ENCODE measurements at places on chromosomes 7 and 10.

DNA sequence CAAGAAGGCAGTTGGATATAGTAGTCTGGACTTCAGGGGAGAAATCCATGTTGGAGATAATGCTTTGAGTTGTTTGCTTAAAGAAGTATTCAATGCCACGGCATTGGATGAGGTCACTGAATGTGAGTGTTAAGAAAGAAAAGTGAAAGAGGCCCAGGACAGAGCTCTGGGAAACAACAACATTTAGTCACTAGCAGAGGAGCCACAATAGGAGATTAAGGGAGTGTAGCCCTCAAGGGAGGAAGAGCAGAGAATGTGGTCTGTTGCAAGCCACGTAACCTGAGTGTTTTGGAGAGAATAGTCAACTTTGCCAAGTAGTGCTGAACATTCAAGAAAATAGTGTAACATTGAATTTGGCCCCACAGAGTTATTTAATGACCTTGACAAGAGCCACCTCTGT lies 114.7 kb downstream of the MYO3A start:
- no peak for DNase-seq

- DNase-seq, result no peak
Measured at GRCh38 chr10:3949711-3950110, 164.7 kb upstream of the KLF6 start.

DNA sequence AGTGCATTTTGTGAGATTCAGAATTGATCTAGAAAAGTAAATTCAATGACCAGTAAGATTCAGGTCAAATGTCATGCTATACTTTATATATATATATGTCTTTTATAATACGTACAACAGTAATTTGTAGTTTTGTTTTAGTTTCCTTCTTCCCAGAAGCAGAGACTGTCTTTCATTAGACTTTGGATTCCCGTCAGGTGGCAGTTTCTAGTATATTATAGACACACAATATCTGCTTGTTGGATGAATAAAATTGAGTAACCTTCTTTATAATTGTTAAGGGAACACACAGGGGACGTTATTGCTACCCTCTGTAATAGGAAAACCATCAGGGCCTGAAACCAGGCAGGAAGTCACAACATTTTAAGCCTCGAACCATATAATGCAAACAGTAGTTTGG lies 5.3 kb upstream of the LAMB1 start:
- DNase-seq, result no peak

DNA sequence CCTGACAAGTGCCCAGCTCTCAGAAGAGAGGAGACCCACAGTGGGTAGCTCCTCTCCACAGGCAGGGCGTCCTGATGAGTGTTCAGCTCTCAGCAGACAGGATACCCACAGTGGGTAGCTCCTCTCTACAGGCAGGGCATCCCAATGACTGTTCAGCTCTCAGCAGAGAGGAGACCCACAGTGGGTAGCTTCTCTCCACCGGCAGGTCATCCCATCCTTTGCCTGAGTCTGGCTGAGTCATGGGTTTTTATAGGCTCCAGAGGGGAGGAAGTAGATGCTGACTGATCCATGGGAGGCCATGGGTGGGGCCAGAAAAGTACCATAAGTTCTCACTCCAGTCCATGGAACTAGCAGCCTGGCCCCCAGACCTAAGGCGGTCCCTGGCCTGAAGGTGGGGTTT lies 18.5 kb downstream of the CFAP70 start:
- DNase-seq, result no peak

DNA sequence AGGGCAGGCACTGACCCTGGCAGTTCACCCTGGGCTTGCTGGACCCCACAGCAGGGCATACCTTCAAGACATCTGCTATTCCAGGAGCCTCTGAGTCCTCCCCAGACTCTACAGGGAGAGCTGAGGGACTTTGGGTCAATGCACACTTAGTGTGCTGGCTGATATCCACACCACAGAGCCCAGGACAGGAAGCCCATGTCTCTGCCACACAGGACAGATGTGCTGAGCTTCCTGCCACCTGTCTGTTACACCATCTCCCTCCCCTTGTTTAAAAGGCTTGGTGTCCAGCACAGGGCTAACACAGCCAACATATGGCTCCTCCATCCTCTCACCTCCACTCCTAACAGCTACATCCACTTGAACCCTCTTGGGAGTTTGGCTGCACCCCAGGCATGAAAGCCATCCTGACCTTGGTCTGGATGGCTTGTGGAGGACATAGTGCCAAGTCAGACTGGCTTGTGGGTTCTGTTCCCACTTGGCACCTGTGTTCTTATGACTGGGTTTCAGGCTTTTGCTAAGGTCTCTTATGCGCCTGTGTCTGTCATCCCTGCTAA lies 529.8 kb downstream of the GALNT17 start:
- DNase-seq, result no peak

DNA sequence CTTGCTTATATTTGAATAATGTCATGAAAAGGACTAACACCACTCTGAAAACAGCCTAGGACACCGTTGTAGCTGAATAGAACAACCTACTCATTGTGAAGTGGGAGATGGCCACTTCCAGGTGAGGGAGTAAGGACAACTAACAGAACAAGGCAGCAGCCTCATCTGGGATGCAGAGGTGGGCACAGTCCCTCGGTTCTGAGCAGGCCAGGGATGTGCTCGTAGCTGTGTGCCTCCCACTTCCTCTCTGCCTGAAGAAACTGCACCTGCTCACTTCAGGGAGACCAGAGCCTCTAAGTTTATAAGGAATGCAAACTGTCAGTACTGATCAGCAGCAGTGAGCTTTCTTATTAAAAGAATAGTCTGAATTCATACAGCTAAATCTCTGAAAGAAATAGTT lies 2.5 kb downstream of the VSTM4 start:
- no peak for DNase-seq

- DNase-seq, result peak; percentile 44
Measured at GRCh38 chr10:101066146-101066895, 4.5 kb downstream of the KAZALD1 start.

GRCh38 chr7:24980534-24981170 lies 674 bp upstream of the OSBPL3 start:
- DNase-seq, result peak; percentile 17

- no peak for DNase-seq
Measured at GRCh38 chr10:106479636-106480035, 684.9 kb downstream of the SORCS1 start.

GRCh38 chr10:75108684-75109458 lies 2.6 kb upstream of the SAMD8 start:
- no peak for DNase-seq

DNA sequence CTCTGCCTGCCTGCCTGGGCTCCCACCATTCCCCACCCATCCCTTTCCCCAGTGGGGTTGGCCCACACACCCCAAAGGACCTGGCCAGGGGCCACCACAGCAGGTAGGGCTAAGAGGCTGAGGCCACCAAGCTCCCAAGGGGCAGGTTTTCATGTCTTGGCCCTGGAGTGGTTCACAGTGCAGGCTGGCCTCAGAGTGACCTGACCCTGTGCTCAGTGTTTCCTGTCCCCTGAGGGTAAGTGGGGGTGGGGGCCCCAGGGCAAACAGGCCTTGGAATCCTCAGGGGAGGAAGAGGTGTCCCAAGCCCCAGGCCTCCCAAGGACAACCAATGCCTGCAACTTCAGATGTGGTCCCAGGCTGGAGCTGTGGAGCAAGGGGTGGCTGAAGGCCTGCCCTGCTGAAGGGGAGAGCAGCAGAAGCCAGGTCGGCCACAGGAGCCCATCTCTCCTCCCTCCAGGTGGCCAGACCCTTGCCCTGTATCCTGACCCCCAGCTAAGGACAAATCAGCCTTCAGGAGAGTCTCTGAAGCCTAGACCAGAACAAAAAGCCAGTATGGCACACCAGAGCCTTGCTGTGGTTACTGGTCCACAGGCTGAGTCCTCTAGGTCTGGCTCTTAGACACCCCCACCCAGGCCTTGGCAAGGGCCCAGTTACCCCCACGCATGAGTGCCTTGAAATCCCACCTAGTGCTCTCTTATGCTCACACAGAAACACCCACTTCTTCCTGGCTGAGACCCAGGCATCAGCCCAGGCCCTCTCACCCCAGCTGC lies 27.6 kb downstream of the POLL start:
- DNase-seq, result no peak

DNA sequence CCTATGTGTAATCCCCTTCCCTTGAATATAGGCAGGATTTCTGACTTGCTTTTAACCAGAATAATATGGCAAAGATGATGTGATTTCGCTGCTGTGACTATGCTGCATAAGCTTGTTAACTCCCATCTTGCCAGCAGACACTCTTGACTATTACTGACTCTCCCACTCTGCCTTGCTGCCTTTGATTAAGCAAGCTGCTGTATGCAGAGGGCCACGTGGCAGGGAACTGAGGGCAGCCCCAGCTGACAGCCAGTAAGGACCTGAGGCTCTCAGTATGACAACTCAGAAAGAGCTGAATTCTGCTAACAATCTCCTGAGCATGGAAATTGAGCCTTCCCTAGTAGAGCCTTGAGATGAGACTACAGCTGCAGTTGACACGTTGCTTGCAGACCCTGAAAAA lies 279.4 kb upstream of the CACNA2D1 start:
- no peak for DNase-seq

DNA sequence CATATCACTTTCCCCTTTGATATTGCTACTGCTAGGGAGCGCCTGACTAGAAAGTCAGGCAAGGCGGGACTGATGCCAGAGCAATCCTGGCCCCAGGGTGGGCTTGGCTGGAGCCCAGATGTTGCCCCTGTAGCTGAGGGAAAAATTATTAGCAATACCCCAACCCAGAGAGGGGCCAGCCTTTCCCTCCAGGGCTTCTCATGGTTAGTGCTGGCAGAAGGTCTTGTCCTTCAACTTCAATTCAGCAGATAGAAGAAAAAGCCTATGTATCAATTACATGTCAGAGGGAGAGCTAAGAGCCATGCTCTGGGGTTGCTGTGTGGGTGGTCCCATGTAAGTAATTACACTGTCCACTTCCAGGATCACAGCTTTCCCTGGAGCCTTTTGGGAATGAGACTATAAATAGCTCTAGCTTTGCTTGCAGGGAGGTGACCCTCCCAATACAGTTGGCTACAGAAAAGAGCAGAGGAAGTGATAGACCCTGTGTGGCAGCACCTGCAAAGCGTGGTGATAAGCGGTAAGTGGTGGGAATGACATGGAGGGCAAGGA lies 579.1 kb downstream of the CCSER2 start:
- no peak for DNase-seq

GRCh38 chr10:128908099-128908498 lies 558.9 kb upstream of the MGMT start:
- DNase-seq, result no peak

DNA sequence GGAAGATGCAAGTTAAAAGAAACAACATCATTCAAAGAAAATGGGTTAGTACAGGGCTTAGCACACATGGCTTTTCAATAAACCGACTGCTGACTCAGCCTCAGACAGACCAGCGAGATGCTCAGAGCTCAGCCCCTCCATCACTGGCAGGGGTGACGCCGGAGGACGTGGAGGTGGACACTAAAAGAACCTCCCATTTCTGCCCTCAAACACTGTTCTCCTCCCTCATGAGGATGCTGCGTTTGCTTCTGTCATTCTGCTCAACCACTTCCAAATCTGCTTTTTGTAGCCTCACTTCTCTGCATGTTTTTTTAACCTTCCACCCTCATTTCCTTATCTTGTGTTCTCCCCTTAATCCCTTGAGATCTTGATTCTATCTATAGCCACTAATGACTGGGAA lies 15.3 kb downstream of the DENND11 start:
- DNase-seq, result no peak

DNA sequence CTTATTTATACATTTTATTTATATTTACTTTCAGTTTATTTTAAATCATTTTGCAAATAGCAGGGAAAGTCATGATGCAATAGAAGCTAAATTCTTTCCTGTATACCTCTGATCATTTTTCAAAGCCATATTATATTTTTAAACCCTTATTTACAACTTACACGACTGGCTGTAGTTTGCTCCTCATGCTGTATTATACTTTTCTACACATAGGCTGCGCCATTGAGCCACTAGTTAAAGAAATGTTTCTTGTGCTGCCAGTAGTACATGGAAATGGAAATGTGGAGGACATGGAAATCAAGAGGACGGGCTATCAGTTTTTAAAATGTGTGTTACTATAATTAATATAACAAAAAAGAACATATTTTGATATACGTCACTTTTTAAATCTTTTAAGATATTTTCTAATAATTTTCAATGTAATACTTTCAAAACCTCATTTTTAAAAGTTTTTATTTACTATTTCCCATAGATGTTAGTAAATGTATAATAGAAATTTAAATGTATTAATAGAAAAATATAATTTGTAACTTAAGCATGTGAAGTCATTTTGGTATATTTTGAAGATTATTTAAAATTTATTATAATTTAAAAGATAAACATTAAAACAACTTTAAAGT lies 118.5 kb downstream of the VTI1A start:
- DNase-seq, result no peak
